GM10248 (cell line): ENCODE measurements at places on chromosomes 5 and 9.

DNA sequence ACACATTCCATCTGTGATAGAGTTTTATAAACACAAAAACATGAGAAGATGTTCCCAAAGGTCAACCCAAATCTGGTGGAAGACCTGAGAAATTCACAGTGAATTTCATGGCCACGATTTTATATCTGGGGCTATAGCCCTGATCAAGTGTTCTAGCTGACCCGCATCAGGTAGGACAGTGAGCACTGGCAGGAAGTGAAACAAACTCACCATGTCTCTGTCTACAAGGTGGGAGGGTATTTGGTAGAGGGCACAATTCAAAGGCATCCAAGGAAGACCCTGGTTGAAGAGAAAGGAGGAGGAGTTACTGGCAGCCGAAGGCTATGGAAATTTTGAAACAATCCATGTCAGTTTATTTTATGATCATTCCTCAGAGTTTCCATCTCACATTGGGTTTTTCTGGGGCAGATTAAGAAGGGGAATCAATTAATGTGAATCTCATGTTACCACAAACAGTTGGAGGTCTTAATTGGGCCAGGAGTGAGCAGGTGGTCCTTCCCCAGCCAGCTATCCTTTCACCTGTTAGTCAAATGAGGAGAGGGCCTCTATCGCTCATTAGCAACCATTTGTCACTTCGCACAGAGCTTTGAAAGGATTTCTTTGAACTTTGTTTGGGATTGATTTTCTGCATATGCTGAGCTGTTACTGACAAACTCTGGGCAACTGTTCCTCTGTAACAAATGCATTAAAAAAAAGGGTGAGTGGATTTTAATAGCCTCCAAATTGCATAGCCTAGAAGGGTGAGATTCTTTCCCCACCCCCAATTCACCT, 612.0 kb upstream of the CLINT1 start:
- DNase-seq, result no peak

- no peak for DNase-seq
Observed at GRCh38 chr9:75615284-75615683, 275.2 kb upstream of the PCSK5 start.

- DNase-seq, result no peak
Observed at GRCh38 chr9:69611221-69611620, 61.0 kb downstream of the APBA1 start.

GRCh38 chr5:95526871-95527270, 27.9 kb downstream of the SKIC3 start:
- no peak for DNase-seq

GRCh38 chr5:3609120-3609681, 13.6 kb downstream of the IRX1 start:
- no peak for DNase-seq
